Endodermal cell (in vitro differentiated cells): ENCODE measurements at places on chromosomes 6 and 20. TPM values are rescaled to one million over a fixed set of nuclear protein-coding genes. Genes with fewer than 3 reads are reported as not detected.

- no peak overlapping the region for H3K4me3 ChIP-seq
- no peaks in the 10 kb centered on the region for H3K27me3 ChIP-seq
- no peaks in the 10 kb centered on the region for H3K36me3 ChIP-seq
- no peak for DNase-seq
Observed at GRCh38 chr6:120614723-120615122, 719.6 kb downstream of the TBC1D32 start.

GRCh38 chr20:4007383-4008025 lies 7.9 kb downstream of the RNF24 start:
- H3K27ac ChIP-seq, result no peak overlapping the region
- H3K36me3 ChIP-seq, result peaks cover 10% of the 10 kb centered on the region
- no peaks in the 10 kb centered on the region for H3K27me3 ChIP-seq

- H3K27ac ChIP-seq, result no peak overlapping the region
- H3K4me3 ChIP-seq, result no peak overlapping the region
- DNase-seq, result no peak
- peaks cover 10% of the 10 kb centered on the region for H3K4me1 ChIP-seq
- no peaks in the 10 kb centered on the region for H3K27me3 ChIP-seq
Observed at GRCh38 chr6:43800298-43800623, 30.2 kb downstream of the VEGFA start.

Gene KCNB1
- 0.46 to 2.5 TPM (median 0.93 TPM) in 3 replicates for total RNA-seq

Gene THEMIS
- not detected in 3 replicates for total RNA-seq

Gene CCN6
- total RNA-seq, result not detected in 3 replicates
